ENCODE measurements at places on chromosomes 16 and 17. TPM values are rescaled to one million over a fixed set of nuclear protein-coding genes. Genes with fewer than 3 reads are reported as not detected.

GRCh38 chr16:17117906-17118577 lies 352.7 kb downstream of the XYLT1 start:
- DNase-seq = no peak

GRCh38 chr17:64406321-64407200 lies 15.9 kb upstream of the PECAM1 start:
- DNase-seq = peak; percentile 78

GRCh38 chr17:79789943-79790804 lies 6.7 kb downstream of the CBX8 start:
- peak; percentile 41 for DNase-seq

DNA sequence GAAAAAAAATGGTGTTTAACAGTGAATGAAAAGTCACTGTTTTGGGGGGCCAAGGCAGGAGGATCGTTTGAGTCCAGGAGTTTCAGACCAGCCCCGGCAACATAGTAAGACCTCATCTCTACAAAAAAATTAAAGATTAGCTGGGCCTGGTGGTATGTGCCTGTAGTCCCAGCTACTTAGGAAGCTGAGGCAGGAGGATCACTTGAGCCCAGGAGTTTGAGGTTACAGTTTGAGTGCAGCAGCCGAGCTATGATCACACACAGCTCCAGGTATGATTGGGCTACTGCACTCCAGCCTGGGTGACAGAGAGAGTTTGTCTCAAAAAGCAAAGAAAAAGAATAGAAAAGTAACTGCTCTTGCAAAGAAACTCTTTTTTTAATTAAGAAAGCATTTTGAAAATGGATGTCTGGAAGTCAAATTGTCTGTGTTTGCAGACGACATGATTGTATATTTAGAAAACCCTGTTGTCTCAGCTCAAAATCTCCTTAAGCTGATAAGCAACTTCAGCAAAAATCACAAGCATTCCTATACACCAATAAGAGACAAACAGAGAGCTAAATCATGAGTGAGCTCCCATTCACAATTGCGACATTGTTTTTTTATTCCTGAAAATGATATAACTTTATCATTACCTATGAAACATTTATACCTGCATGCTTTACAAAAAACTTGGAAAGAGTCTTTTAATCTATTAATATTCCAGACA lies 20.5 kb upstream of the CPD start:
- DNase-seq = no peak

GRCh38 chr17:56142781-56143180 lies 10.5 kb upstream of the ANKFN1 start:
- DNase-seq = no peak

DNA sequence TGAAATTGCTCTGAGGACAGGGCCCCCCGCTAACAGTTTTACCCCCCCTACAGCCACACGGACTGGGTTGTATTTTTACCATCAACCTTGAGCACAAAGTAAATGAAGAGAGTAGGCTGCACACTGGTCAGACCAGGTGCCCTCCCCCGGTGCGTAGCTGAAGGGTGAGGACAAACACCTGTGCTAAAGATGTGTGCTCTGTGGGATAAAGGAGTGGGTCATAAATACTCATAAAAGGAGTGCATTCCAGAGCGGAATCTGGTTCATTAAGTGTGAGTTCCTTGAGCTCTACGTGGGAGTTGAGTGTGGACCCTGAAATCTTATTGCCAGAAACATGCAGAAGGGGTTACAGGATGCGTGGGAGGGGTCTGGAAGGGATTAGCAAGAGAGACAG lies 217.0 kb downstream of the CCDC182 start:
- DNase-seq = no peak

DNA sequence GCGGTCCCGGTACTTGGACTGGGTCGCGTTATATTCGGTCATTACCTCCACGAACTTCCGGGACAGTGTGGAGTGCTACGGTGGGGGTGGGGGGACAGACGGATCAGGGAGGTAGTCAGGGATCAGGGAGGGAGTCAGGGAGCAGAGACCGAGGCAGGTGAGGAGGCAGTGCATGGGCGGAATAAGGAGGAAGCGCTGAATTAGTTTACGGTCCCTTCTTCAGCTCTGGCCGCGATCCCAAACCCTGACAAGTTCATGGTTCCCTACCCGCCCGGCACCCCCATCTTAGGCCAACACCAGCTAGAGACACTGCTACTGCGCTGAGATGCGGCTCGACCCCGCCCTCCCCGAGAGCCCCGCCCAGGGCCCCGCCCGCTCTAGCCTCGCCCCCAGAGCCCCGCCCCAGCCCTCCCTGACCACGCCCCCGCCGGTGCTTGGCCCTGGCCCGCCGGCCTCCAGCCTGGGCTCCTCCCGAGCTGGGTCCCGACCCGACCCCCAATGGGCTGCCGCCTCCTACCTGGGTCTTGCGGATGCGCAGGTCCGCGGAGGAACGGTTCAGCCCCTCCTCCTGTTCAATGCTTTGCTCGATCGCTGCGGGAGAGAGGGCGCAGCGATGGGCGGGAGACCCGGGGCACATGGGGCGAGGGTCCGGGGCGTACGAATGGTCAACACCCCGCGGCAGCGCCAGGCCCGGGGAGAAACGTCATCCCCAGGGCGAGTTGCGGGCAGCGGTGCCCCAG lies 12.1 kb downstream of the HSD3B7 start:
- DNase-seq = peak; percentile 62

GRCh38 chr17:12727076-12727760 lies 61.5 kb downstream of the MYOCD start:
- DNase-seq = no peak

DNA sequence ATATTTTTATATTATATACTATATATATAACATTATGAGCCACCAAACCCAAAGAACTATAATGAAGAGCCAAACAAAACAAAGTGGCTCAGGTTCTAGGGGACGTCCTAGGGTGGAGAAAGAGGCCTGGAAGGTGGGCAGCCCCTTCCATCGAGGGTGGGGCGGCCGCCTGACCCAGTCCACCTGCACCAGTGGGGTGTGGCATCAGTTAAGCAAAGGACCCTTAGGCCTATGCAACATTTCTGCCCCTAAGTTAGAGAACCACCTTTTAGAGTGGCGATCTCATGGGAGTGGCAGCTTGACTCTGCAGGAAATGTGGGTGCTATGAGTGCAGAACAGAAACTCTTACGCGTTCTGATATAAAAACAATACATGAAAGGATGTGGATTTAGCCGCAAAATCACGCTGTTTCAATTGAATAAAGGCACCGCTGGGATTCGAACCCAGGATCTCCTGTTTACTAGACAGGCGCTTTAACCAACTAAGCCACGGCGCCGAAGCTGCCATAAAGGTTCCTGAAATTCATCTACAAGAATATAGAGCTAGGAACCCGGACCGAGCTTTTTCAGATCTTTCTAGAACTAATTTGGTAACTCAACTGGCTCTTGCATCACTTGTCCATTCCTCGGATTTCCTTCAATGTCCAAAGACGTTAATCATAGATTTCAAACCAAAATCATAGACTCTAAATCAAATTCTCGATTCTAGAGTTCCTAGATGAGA lies 15.6 kb upstream of the AURKB start:
- no peak for DNase-seq

- no peak for DNase-seq
Observed at GRCh38 chr16:22623351-22623781, 112.7 kb downstream of the NPIPB5 start.

- no peak for DNase-seq
Observed at GRCh38 chr16:30903002-30903401, 6.6 kb downstream of the CTF1 start.

DNA sequence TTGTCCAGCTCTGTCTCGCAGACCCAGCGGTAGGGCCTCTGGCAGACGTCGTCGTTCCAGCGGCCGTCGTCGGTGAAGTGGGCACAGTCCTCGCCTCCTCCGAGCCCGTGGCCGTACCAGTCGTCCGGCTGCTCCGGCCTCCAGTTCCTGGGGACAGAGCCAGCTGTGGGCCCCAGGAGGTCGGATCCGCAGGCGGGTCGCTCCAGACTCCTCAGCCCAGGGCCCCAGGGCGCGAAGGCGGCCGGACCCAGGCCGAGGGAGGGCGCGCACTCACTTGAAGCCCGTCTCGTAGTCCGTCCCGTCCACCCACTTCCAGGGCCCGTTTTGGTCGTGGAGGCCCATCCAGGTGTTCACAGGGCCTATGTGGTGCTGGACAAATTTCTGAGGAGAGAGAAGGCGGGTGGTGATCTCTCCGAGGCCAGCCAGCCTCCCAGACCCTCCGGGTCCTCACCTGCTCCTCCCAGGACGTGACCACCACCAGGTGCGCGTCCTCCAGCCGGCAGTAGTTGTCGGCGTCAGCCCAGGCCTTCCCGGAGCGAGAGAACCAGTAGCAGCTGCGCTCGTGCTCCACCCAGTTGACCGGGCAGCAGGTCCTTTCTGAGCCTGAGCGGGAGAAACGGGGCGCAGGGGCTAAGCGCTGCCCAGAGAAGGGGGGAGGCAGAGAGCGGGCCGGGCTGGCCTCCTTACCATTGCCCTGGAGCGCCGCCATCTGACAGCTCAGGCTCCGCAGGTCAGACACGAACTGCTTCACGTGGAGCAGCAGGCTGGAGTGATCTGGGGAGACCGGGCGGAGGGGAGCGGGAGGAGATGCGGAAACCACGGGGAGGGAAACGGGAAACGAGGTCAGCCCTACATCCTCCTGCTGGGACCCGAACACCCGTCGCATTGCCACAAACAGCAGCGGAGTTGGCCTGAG lies 5.2 kb downstream of the ASGR1 start:
- DNase-seq = peak; percentile 44

GRCh38 chr17:16443511-16444257 lies 28.3 kb downstream of the TRPV2 start:
- DNase-seq = no peak

GRCh38 chr17:51397361-51398127 lies 137.2 kb downstream of the UTP18 start:
- DNase-seq = no peak

DNA sequence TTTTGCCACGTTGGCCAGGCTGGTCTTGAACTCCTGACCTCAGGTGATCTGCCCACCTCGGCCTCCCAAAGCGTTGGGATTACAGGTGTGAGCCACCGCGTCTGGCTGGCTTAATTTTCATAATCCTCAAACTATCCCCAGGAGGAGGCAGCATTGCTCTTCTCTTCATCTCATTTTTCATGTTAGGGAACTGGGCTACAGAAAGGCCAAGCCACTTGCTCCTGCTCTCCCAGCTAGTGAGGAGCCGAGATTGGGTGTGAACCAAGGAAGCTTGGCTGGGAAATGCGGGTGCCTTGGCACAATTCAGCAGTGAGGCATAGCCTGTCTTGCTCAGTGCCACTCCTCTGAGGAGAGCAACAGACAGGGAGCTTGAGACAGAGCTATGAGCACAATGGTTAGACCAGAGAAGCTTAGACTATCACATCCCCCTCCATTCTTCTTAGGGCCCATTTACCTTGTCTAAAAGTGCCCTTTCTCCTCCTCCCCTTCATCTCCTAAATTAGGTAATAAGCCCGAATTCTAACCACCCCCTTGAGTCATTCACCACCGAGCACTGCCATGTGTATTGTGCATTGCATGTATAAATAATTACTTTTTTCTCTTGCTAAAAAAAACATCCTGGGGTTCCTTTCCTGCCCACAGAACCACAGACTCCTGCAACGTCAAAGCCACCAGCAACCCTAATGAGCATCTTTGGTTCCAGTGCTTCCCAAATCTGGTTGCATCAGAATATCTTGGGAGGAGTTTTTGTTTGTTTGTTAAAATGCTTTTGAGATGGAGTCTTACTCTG lies 20.0 kb upstream of the KIF19 start:
- no peak for DNase-seq

- no peak for DNase-seq
Observed at GRCh38 chr17:21001111-21001812, 41.5 kb downstream of the USP22 start.

- DNase-seq = no peak
Observed at GRCh38 chr16:10646581-10647263, 48.0 kb downstream of the TEKT5 start.

GRCh38 chr16:51382211-51382610 lies 231.1 kb upstream of the SALL1 start:
- DNase-seq = no peak

DNA sequence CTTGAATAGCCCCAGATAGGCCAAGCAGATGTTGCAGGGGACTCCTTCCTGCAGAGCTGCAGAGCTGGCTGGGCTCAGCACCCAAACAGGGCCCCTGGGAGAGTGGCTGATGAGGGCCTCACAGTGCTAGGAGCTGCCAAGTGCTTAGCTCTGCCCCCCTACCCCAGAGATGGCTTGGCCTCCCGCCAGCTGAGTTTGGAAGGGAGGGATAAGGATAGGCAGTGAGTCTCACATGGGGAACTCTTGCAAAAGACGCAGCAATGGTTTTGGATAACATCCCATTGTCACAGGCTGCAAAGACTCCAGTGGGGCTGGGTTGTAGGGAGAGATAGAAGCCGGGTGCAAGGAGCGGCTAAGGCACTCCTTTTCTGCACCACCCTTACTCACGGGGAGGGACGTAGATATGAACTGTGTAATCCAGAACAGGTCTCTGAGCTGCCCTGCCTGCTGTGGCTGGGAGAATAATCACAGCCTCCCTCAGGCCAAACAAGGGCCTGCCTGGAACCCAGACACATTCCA lies 52.9 kb upstream of the MAF start:
- no peak for DNase-seq

GRCh38 chr17:64426596-64426995 lies 22.3 kb upstream of the MILR1 start:
- no peak for DNase-seq

DNA sequence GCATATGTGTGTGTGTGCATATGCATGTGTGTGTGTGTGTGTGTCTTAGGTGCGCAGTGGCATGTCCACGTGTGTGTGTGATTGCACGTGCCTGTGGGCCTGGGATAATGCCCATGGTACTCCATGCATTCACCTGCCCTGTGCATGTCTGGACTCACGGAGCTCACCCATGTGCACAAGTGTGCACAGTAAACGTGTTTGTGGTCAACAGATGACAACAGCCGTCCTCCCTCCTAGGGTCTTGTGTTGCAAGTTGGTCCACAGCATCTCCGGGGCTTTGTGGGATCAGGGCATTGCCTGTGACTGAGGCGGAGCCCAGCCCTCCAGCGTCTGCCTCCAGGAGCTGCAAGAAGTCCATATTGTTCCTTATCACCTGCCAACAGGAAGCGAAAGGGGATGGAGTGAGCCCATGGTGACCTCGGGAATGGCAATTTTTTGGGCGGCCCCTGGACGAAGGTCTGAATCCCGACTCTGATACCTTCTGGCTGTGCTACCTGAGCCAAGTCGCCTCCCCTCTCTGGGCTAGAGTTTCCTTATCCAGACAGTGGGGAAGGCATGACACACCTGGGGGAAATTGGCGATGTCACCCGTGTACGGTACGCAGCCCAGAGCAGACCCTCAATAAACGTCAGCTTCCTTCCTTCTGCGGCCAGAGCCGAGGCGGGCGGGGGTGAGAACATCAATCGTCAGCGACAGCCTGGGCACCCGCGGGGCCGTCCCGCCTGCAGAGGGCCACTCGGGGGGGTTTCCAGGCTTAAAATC lies 47.6 kb downstream of the IL21R start:
- no peak for DNase-seq

GRCh38 chr16:84362471-84362941 lies 5.8 kb upstream of the ATP2C2 start:
- DNase-seq = no peak

Gene MYL11
- total RNA-seq = not detected

Gene DRC3
- total RNA-seq = 1.5 TPM

Gene TTYH2
- 0.90 TPM for total RNA-seq

Gene AATK
- 1.5 TPM for total RNA-seq

Gene ITGB4
- total RNA-seq = 37.6 TPM

Gene SLC52A1
- total RNA-seq = 0.25 TPM

Gene FOXN1
- total RNA-seq = not detected

Measured in dermis microvascular lymphatic vessel endothelial cell (primary cell).